ENCODE measurements at places on chromosomes 3 and 15.

- no peak for DNase-seq
Measured at GRCh38 chr15:33915571-33916407, 52.5 kb upstream of the CHRM5 start.

DNA sequence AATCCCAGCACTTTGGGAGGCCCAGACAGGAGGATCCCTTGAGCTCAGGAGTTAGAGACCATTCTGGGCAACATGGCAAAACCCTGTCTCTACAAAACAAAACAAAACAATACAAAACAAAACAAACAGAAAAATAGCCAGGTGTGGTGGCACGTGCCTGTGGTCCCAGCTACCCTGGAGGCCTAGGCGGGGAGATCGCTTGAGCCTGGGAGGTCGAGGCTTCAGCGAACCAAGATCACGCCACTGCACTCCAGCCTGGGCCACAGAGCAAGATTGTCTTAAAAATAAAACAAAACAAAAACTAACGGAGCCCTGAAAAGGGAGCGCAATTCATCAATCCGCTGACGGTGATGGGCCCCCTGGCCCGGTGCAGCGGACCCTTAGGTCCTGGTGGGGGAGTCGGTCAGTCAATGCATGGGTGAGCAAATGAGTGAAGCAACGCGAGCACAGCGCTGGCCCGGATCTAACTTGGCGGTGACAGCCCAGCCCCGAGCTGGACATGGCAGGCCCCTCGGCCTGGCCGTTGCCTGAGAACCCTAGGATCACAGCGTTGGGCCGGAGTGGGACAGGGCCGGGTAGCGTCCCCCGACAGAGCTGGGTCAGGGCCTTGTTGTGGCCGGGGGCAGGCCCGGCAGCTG, 52.4 kb upstream of the BLM start:
- peak; percentile 35 for DNase-seq

GRCh38 chr3:71584394-71585011, 975 bp upstream of the FOXP1 start:
- no peak for DNase-seq

DNA sequence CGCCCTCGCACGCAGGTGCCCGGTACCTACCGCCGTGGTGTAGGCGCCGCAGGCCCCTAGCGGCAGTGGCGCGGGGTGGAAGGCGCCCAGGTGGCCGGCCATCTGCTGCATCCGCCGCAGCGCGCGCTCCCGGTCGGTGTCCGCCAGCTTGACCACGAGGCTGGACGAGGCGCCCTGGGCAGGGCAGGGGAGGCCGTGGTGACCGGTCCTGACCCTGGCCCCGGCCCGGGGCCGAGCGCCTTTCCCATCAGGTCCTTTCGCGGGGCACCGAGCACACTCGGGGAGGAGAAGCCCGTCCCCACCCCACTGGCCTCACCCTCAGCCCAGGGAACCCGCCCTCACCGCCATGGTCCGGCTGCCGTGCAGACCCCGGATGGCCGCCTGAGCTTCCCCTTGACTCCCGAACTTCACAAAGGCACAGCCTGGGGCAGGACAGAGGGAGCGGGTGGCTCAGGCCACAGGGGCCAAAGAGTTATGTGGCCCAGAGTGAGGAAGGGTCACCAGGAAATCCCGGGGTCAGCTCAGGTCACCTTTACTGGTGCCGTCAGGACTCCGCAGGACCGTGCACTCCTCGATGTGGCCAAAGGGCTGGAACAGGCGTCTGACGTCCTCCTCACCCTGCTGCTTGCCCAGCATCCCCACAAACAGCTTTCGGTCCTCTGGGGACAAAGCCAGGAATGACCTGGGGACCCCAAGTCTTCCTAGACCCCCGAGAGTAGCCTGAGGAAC, 17.4 kb upstream of the PARP6 start:
- no peak for DNase-seq

DNA sequence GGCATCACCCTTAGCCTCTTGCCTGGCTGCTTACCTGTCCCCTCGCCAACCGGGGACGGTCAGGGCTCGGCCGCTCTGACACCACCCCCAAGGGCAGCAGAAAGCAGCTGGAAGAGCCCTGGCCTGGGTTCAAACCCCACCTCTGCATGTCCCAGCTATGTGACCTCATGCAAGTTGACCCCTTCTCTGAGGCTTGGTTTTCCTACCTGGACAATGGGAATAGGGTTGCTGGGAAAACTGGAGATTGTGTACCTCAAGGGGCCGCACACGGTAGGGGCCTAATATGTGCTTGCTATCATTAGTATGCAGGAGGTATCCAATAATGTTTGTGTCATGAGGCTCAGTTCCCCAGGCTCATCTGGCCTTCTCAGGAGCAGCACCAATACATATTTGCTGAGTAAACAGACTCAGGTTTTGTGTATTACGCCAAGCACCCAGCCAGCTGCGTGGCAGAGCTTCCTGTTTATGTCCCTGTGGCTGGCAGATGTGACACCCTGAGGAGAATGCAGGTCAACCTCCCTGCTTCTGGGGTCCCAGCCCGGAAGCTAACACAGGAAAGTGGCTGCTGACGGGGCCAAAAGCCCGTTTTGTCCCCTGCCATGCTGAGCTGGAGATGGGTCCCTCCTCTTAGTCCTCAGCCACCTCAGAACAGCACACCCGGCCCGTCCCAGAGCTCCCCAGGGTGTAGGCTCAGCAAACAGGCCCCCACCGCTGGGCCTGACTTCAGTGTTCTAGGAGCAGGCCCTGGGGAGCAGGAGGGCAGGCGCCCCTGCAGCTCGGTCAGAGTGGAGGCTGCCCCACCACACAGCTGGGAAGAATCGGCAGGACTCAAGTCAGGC, 29.7 kb downstream of the PLXND1 start:
- no peak for DNase-seq

GRCh38 chr3:134617608-134618477, 33.0 kb downstream of the KY start:
- no peak for DNase-seq

DNA sequence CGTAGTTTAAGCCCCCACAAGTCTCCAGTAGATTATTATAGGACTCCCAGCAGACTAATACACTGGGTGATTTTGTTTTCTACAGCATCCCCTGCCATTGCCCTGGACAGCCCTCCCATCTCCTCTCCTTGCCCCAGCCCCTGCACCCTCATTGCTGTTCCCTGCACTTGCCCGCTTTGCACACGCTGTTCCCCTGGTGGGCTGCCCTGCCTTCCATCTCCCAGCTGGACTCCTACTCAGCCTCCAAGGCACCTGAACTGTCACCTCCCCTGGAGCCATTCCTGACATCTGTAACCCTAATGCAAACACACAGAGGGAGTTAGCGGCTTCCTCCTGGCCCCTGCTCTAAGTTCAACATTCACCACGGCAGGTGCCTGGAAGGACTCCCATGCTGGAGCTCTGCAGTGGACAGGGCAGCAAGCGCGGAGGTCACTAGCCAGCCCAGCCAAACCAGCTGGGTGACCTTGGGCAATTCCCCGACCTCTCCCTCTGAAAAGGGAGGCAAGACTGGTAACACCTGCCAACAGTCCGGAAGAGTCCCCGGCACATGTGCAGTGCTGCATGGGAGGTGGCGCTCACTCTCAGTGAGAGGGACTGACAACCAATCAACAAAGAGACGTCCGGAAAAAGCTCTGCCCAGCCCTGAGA, 38.8 kb upstream of the IQSEC1 start:
- no peak for DNase-seq

- no peak for DNase-seq
Measured at GRCh38 chr15:83688201-83688600, 34.3 kb downstream of the ADAMTSL3 start.

DNA sequence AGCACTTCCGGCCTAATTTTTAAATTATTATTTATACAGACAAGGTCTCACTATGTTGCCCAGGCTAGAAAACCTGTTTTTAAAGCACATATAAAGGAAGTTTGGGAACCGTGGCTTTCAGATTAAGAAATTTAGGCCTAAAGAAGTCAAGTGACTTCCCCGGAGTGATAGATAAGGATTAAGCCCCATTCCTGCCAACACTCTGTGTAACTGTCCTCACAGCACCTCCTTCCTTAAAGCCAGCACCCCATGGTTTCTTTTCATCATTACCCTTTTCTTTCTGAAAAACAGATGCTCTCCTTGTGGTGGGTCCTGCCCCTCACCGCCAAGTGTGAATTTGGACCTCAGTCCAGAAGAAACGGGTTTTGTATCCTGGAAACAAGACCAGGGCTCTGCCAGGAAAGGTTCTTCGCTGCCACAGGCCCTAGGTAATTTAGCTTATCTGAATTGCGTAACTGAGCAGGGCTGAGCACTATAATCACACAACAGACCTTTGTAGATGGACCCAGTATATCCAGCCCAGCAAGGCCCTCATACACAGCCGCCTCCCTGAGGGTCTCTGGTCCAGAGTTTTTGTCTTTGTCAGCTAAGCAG, 231.3 kb downstream of the PLCL2 start:
- DNase-seq = no peak

GRCh38 chr15:51600114-51600513, 22.5 kb downstream of the DMXL2 start:
- DNase-seq = no peak

- DNase-seq = no peak
Measured at GRCh38 chr3:99357131-99357530, 281.3 kb upstream of the COL8A1 start.

DNA sequence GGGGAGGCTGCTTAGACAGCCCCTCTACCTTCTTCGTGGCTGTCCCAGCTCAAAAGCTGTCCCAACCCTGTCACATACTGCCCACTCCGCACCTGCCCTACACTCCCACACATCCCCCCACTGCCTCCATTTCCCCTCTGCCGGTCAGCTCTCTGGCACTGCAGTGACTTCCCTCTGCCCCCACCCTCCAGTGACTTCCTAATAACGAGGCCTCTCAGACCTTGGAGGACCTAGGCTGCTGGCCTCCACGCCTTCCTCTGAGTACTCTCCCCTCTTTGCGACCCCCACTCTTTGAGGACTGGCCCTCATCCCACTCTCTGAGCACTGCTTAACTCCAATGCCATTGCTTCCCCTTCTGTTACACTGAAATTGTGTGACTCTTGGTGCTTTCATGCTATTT, 45.3 kb downstream of the KY start:
- DNase-seq = no peak

- no peak for DNase-seq
Measured at GRCh38 chr15:36004891-36005490, 459.0 kb upstream of the DPH6 start.

GRCh38 chr3:127730171-127730570, 57.4 kb downstream of the ABTB1 start:
- DNase-seq = no peak

GRCh38 chr15:63332367-63333124, 49.1 kb downstream of the CA12 start:
- DNase-seq = peak; percentile 38

DNA sequence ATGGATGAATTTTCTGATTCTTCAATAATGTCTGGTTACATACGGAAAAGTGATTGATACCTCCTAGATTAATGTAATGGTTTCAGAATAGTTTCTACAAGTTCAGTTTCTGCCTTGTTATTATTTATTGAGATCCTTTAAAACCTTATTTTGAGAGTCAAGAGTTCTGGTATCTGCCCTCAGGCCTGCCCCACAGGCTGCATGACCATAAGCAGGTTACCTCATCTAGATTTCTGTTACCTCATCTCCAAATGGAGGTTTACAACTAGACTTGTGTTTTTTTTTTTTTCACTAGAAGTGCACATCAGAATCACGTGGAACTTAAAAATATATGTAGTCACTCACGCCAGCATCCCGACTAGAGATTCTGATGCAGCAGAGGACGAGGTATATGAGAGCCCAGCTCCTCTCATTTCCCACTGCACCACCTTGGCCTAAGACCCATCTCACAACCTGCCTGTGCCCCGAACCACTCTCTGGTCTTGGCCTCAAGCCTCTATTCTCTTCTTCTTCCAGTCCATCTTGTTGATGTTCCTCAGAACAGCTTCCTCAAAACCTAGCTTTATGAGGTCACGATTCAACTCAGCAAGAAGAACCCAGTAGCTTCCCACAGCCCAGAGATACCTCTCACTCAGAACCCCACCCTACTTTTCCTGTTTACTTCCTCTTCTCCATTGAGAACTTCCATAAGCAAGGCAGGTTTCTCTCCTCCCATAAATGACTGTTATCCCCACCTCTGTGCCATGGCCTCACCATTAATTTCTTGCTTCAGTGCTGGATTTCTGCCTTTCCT, 353.4 kb downstream of the CHST2 start:
- DNase-seq = no peak

- no peak for DNase-seq
Measured at GRCh38 chr15:68218331-68218730, 11.2 kb downstream of the CLN6 start.

- DNase-seq = no peak
Measured at GRCh38 chr3:135487261-135487660, 478.3 kb upstream of the PPP2R3A start.

DNA sequence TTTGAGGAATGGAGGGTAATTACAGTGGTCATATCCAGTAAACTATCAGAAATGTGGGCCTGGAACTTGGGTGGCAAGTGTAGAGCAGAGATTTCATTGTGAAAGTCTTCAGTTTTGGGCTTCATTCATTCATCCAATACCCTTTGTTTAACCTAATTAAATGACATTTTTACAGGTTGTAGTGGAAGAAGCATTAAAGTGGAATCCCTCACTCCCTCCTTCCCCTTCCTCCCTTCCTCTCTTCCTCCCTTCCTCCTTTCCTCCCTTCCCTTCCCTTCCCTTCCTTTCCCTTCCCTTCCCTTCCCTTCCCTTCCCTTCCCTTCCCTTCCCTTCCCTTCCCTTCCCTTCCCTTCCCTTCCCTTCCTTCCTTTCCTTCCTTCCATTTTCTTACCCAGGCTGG, 219.3 kb downstream of the PDCD6IP start:
- DNase-seq = no peak

DNA sequence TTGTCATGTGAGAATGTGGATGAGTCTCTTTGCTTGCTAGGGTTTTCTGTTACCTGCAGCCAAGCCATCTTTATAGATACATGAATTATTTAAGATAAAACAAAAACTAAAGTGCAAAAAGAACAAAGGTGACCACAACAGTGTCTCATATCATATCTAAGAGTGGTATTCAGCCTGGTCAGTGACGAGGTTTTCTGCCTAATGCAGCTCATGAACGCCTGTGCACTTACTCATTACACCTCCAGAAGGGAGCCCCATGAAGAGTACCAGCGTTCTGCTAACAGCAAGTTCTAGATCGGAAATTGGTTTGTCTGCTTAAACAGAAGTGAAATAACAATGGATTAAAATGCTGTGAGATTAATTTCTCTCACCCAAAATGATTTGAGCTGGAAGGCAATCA, 19.2 kb downstream of the PXYLP1 start:
- no peak for DNase-seq

- DNase-seq = no peak
Measured at GRCh38 chr3:12154151-12154550, 4.6 kb downstream of the TIMP4 start.

- peak; percentile 59 for DNase-seq
Measured at GRCh38 chr3:54999159-54999558, 71.3 kb upstream of the LRTM1 start.

- peak; percentile 57 for DNase-seq
Measured at GRCh38 chr3:186360779-186361178, 1.3 kb downstream of the DGKG start.

DNA sequence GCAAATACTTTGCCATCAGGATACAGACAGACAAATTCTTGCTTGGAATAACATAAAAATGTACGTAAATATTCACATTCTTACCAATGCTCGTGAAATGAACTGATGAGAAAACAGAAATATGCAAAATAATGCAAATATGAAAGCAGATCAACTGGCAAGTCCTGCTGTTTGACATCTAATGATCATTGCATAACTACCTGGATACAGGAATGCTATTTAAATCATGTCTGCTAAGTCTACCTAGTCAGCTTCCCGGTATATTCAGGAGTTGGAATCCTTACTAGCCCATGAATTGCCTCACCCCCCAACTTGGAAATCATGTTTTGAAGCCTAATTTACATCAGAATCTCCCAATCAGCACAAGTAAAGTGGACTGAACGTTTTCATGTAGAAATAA, 230.6 kb downstream of the CHL1 start:
- no peak for DNase-seq

- DNase-seq = peak; percentile 2
Measured at GRCh38 chr3:100159331-100160153, 45.2 kb upstream of the FILIP1L start.
